Sigmoid colon (tissue), 7 donors: ENCODE measurements at places on chromosomes 2 and 18.

DNA sequence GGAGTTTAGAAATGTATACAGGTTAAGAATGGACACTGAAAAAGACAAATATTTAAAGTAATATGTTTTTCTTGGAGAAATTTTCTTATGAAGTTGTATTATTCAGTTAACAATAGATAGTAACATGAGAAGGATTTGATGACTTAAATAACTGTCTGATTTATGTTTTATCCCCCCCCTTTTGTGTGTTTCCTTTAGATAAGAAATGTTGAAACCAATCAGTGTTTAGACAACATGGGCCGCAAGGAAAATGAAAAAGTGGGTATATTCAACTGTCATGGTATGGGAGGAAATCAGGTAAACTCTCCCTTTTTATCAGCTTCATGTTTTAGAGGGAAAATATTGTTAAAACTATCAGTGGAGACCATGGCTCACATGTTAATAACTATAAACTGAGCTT, 289.7 kb upstream of the KCNJ3 start:
- H3K4me1 ChIP-seq, result no peaks in the 10 kb centered on the region
- DNase-seq, result no peak
- H3K4me3 ChIP-seq, result no peak overlapping the region
- H3K36me3 ChIP-seq, result no peaks in the 10 kb centered on the region

GRCh38 chr2:20949256-20949655, 94.6 kb downstream of the APOB start:
- no peaks in the 10 kb centered on the region for H3K4me1 ChIP-seq
- no peak overlapping the region for H3K27ac ChIP-seq
- DNase-seq, result no peak
- H3K27me3 ChIP-seq, result no peaks in the 10 kb centered on the region
- H3K4me3 ChIP-seq, result no peak overlapping the region
- no peaks in the 10 kb centered on the region for H3K36me3 ChIP-seq

DNA sequence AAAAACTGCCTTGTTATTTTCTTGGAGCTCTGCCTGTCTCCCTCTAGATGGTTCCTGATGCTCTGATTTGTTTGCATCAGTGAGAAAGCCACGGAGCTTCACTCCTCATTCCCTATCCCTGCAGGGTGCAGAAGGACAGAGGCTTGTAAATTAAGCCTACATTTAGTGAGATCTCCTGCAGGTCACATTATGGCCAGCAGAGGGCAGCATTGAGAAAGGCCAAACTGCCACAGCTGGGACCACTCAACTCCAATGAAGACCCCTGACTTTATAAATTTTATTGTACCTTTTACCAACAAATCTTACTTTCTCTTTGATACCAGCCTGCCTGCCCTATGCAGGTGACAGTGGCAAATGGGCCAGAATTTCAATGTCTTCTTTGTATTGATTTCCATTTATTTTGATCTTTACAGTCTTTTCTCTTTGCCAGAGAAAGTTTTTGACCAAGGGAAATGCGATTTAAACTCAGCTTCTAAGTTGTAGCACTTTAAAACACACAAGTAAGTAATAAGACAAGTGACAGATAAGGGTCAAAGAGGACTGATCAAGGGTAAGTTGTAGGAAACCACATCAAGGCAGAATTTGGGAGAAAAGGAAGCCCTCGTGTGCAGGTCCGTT, 1029.1 kb upstream of the KLHL29 start:
- H3K36me3 ChIP-seq, result no peaks in the 10 kb centered on the region
- no peak overlapping the region for H3K27ac ChIP-seq
- H3K4me3 ChIP-seq, result no peak overlapping the region

- no peaks in the 10 kb centered on the region for H3K27me3 ChIP-seq
- H3K4me1 ChIP-seq, result peaks cover 18% of the 10 kb centered on the region
- no peak overlapping the region for H3K27ac ChIP-seq
Measured at GRCh38 chr2:144456680-144457079, 63.2 kb downstream of the ZEB2 start.

DNA sequence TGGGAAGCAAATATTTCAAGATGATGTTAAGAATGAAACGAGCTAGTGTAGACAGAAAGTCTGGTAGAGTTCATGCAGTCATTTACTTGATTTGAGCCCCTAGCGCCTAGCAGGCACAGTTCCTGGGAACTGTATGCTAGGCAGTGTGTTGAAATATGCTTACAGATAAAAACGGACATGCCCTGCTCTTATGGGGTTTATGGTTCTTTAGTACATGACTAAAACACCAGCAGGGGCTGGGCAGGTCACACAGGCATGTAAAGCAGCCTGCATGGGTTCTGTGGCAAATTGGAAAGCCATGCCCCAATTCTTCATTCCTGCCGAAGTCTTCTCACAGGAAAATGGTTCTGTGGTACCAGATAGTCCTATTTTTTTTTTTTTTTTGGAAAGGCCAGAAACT, 27.3 kb upstream of the MGAT5 start:
- peaks cover under 1% of the 10 kb centered on the region for H3K4me1 ChIP-seq
- H3K27me3 ChIP-seq, result no peaks in the 10 kb centered on the region

- H3K4me1 ChIP-seq, result peaks cover 39% of the 10 kb centered on the region
- H3K27me3 ChIP-seq, result peaks cover 19% of the 10 kb centered on the region
- DNase-seq, result no peak
Measured at GRCh38 chr2:169365029-169365480, 2.7 kb upstream of the LRP2 start.

GRCh38 chr2:41698678-41699422, 349.0 kb upstream of the PKDCC start:
- H3K36me3 ChIP-seq, result no peaks in the 10 kb centered on the region
- DNase-seq, result peak; percentile 68
- H3K27ac ChIP-seq, result no peak overlapping the region

GRCh38 chr2:191611614-191612013, 66.3 kb upstream of the NABP1 start:
- no peak overlapping the region for H3K4me3 ChIP-seq
- H3K27me3 ChIP-seq, result no peaks in the 10 kb centered on the region
- DNase-seq, result no peak
- no peaks in the 10 kb centered on the region for H3K4me1 ChIP-seq
- H3K36me3 ChIP-seq, result no peaks in the 10 kb centered on the region
- no peak overlapping the region for H3K27ac ChIP-seq

- H3K36me3 ChIP-seq, result no peaks in the 10 kb centered on the region
- H3K4me1 ChIP-seq, result no peaks in the 10 kb centered on the region
- no peaks in the 10 kb centered on the region for H3K27me3 ChIP-seq
- no peak overlapping the region for H3K27ac ChIP-seq
- DNase-seq, result no peak
Measured at GRCh38 chr18:39825485-39826150, 2129.4 kb upstream of the PIK3C3 start.

GRCh38 chr2:236209535-236209934, 41.3 kb upstream of the GBX2 start:
- H3K4me1 ChIP-seq, result no peaks in the 10 kb centered on the region
- DNase-seq, result no peak
- no peak overlapping the region for H3K27ac ChIP-seq
- no peaks in the 10 kb centered on the region for H3K36me3 ChIP-seq

- no peaks in the 10 kb centered on the region for H3K36me3 ChIP-seq
- H3K27ac ChIP-seq, result no peak overlapping the region
- H3K27me3 ChIP-seq, result no peaks in the 10 kb centered on the region
- no peak for DNase-seq
- no peak overlapping the region for H3K4me3 ChIP-seq
Measured at GRCh38 chr18:75408554-75409506, 18.7 kb downstream of the SMIM21 start.

GRCh38 chr18:3583873-3584247, 133.9 kb downstream of the TGIF1 start:
- no peak overlapping the region for H3K4me3 ChIP-seq
- H3K27ac ChIP-seq, result no peak overlapping the region
- H3K27me3 ChIP-seq, result no peaks in the 10 kb centered on the region
- no peaks in the 10 kb centered on the region for H3K4me1 ChIP-seq

DNA sequence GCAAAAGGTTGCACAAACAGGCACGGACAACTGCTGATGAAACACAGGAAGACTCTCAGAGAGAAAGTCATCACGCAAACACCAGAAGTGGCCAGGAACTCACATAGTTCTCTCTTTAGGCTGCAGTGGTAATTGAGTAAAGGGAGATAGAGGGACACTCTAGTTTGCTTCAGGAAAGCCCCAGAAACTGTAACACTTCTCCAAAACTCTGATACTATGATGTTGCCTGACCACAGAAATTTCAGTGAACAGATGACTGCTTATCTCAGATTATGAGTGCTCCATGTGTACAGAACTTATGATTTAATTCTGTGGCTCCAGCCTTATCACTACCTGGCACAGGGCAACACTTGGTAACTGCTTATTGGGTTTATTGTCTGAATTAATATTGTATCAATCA, 311.5 kb upstream of the GYPC start:
- no peaks in the 10 kb centered on the region for H3K4me1 ChIP-seq
- no peaks in the 10 kb centered on the region for H3K36me3 ChIP-seq
- DNase-seq, result no peak
- H3K4me3 ChIP-seq, result no peak overlapping the region

DNA sequence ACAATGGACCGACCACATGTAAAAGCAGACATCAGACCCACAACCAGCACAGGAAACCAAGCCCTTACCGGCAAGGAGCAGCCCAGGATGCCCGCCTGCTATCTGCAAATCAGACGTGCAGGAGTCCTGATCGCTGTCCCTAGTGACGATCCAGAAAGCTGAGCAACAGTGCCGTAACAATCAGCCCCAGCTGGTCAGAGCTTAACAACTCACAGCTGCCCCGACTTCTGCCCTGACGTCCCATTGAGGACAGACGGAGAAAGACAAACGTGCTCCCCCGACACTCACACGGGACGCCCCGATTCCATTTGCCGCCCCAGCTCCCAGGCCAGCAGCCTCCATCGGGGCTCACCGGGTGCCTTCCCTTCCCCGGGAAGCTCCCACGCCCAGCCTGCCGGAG, 39.8 kb upstream of the PXDN start:
- no peaks in the 10 kb centered on the region for H3K36me3 ChIP-seq
- no peaks in the 10 kb centered on the region for H3K4me1 ChIP-seq
- H3K27ac ChIP-seq, result no peak overlapping the region
- H3K27me3 ChIP-seq, result no peaks in the 10 kb centered on the region
- no peak overlapping the region for H3K4me3 ChIP-seq

DNA sequence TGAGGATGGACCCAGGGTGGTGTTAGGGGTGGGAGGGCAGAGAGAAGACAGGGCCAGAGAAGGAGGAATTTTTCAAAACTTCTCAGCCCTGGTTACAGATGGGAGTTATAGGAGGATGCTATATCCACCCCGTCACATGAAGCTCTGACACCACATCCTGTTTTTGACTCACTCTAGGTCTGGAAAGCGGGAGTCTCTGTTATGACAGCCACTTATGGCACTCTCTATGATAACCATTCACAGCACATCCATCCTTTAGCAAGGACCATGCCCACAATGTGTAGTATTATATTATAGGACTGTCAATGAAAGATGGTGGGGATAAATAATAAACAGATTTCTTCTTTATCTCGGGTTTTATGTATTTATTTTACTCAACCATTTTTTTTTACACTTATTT, 461.2 kb downstream of the CDH2 start:
- H3K4me1 ChIP-seq, result no peaks in the 10 kb centered on the region
- no peaks in the 10 kb centered on the region for H3K36me3 ChIP-seq
- no peak overlapping the region for H3K27ac ChIP-seq
- H3K27me3 ChIP-seq, result no peaks in the 10 kb centered on the region
- DNase-seq, result no peak

GRCh38 chr18:32771169-32771751, 1.6 kb downstream of the KLHL14 start:
- no peaks in the 10 kb centered on the region for H3K36me3 ChIP-seq
- peak overlapping the region; percentile 32 for H3K4me3 ChIP-seq
- no peak overlapping the region for H3K27ac ChIP-seq
- DNase-seq, result no peak

DNA sequence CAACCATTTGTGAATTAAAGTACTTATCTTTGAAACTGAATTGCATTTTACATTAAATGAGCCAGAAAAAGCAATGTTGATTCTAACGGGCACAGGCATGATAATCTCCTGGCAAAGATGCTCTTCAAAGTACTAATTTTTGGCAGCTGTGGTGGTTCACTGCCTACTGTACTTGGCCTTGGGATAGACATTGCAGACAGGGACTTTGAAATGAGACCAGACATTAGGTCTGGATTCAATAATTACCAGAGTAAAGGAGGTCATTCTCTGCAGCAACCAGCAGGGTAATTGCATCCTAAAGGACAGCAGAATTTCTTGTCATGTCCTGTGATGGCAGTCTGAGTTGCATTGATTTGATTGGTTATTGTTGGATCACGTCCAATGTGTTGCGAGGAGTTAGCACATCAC, 986.5 kb downstream of the TDRD15 start:
- no peak overlapping the region for H3K27ac ChIP-seq
- DNase-seq, result no peak
- no peak overlapping the region for H3K4me3 ChIP-seq
- H3K36me3 ChIP-seq, result no peaks in the 10 kb centered on the region
- H3K27me3 ChIP-seq, result no peaks in the 10 kb centered on the region

DNA sequence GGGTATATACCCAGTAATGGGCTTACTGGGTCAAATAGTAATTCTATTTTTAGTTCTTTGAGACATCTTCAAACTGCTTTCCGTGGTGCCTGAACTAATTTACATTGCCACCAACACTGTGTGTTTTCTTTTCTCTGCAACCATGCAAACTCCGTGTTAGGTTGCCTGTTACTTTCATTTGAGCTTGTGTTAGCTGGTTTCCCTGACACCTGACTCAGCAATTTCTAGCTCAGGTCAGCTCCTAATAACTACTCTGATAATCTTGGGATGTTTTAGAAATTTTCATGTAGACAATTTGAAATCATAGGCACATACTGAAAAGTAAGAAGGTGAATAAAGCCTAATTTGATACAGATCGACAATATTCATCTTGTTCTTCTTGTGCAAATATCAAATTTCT, 132.3 kb downstream of the ADCYAP1 start:
- H3K27ac ChIP-seq, result no peak overlapping the region
- H3K4me1 ChIP-seq, result no peaks in the 10 kb centered on the region
- H3K36me3 ChIP-seq, result no peaks in the 10 kb centered on the region
- no peaks in the 10 kb centered on the region for H3K27me3 ChIP-seq
- H3K4me3 ChIP-seq, result no peak overlapping the region
- DNase-seq, result no peak

GRCh38 chr2:55309446-55309845, 40.4 kb upstream of the MTIF2 start:
- no peaks in the 10 kb centered on the region for H3K4me1 ChIP-seq
- peaks cover 57% of the 10 kb centered on the region for H3K36me3 ChIP-seq
- no peak overlapping the region for H3K27ac ChIP-seq
- DNase-seq, result no peak

DNA sequence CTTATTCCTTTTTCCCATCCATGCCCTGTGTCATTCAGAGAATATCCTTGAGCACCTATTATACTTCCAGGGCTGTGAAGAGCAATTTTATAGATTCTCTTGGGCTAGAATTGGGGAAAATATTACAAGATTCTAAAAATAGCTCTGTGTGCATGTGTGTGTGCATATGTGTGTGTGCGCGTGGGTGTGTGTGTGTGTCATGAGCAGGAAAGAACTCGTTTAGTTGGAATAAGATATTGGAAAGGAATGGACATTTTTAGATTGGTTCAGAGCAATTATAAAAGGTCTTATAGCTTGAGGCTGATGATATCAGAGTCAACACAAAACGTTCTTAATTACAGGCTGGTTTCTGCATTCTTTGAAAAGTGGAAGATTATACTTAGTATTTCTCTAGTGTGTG, 212.1 kb upstream of the COPS8 start:
- H3K27me3 ChIP-seq, result no peaks in the 10 kb centered on the region
- no peaks in the 10 kb centered on the region for H3K4me1 ChIP-seq
- no peak overlapping the region for H3K4me3 ChIP-seq
- no peak overlapping the region for H3K27ac ChIP-seq

GRCh38 chr2:225069966-225070365, 27.7 kb upstream of the DOCK10 start:
- H3K36me3 ChIP-seq, result no peaks in the 10 kb centered on the region
- no peak overlapping the region for H3K4me3 ChIP-seq
- no peaks in the 10 kb centered on the region for H3K4me1 ChIP-seq
- no peaks in the 10 kb centered on the region for H3K27me3 ChIP-seq

GRCh38 chr2:109683452-109683851, 69.3 kb downstream of the SOWAHC start:
- no peak for DNase-seq
- no peaks in the 10 kb centered on the region for H3K36me3 ChIP-seq
- H3K27ac ChIP-seq, result no peak overlapping the region
- H3K4me3 ChIP-seq, result no peak overlapping the region
